ENCODE measurements at places on chromosomes 4 and X. TPM values are rescaled to one million over a fixed set of nuclear protein-coding genes. Genes with fewer than 3 reads are reported as not detected.

The MAGEC1 gene
- not detected for total RNA-seq

The TLR2 gene
- 80.3 TPM for total RNA-seq

The IBSP gene
- not detected for total RNA-seq

GRCh38 chr4:138050601-138051000 lies 191.5 kb downstream of the SLC7A11 start:
- DNase-seq: no peak

DNA sequence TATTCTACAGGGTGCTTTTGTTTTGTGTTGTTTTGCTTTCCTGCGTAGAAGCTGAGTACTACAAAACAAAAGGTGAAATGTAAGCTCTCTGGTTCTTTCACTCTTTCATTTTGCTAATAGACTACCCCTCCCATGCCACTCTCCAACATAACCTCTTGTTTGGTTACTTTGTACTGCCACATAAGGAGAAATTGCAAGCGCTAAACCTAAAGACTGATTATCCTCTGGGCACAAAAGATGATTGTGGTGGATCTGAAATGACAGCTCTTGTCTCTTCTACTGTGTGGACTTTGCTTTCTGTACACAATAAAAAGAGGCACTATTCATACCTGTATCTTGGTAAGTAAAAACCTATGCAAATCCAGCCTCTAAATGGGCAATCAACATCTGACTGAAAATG lies 5.3 kb downstream of the MBNL3 start:
- no peak for DNase-seq

DNA sequence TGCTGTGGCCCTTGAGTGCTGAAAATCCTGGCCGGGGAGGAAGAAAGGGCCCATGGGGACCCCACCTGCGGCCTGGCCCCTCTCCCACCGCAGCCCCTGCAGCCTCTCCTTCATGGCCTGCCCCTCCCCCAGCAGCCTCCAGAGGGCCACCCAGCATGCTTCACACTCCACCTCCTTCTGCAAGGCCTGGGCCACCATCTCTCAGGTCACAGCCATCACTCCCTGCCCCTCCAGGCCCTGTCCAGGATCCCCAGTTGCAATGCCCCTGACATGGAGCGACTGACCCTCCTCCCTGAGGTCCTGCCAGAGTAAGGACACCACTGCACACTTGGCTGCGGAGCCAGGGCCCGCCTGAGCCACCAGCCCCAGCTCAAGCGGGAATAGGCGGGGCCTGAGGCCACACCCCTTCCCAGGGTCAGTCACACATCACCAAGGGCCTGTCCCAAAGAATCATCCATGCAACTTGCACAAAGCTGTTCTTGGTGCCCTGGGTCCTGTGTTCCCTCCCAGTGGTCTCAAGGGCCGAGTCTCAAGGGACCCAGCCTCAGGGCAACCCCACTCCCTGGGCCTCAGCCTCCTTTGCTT lies 32.9 kb downstream of the CCNQ start:
- no peak for DNase-seq

DNA sequence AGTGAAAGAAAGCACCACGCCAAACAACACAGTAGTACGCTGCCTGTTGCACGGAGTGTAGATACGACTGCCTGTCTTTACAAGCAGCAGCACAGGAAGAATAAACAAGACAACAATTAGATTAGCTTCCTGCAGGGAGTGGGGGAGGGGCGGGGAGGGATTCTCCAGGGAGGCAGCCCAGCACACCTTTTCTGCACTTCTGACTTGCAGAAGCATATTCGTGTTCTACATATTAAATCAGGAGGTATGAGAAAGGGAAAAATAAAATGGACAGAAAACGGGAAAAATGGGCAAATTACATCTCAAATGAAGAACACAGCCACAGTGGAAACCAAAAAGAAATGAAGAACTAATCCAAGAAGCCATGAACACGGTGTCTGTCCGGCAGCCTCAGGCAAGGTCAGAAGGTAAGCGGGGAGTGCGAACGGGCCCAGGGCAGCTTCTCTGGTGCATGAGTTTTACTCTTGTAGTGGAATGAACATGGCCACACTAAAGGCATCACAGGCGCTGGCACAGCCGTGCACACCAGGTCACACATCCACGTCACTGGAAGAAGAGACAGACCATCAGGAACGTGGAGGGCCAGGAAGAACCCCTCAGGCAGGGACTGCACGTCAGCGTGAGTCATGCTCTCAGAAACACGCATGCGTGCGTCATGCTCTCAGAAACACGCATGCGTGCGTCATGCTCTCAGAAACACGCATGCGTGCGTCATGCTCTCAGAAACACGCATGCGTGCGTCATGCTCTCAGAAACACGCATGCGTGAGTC lies 20.1 kb upstream of the ADRA2C start:
- no peak for DNase-seq

DNA sequence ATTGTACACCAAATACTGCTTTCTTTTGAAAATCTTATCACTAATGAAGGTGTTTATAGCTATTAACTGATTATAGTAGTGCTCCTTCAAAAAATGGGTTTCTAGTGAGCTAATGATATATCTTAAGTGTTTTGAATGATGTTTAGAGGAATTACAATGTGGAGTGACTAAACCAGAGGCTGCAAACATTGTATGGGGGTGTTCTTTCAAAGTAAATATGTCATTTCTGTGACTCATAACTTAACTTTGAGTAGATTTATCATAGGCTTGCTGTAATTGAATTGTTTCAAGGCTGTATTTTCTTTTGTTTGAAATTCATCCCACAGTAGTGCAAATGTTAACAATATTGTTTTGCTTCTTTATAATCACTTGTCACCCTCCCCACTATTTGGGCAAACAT lies 141.6 kb downstream of the IL1RAPL2 start:
- no peak for DNase-seq

The SMS gene
- total RNA-seq: 40.5 TPM

The MAGED4 gene
- total RNA-seq: 6.4 TPM

GRCh38 chrX:55006827-55007621 lies 6.9 kb downstream of the APEX2 start:
- no peak for DNase-seq

The C4orf36 gene
- 2.2 TPM for total RNA-seq

- DNase-seq: no peak
These were observed 208.8 kb downstream of the SH2D1A start for GRCh38 chrX:124555036-124555595.

DNA sequence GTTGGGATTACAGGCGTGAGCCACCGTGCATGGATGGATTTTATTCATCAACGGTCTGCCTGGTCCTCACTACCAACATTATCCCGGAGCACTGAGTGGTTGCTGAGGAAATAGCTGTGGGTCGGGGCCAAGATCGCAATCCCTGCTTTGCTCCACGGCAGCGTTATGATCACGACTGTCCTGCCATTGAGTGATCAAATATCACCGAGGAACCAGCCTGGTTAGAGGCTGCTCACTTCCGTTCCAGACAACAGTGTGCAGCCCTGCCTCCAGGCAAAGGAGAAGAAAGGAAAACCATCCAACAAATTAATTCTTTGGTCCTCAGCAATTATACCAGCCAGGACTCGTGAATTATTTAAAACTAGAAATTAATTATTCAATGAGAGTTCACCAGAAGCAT lies 70.6 kb upstream of the TBL1X start:
- no peak for DNase-seq

DNA sequence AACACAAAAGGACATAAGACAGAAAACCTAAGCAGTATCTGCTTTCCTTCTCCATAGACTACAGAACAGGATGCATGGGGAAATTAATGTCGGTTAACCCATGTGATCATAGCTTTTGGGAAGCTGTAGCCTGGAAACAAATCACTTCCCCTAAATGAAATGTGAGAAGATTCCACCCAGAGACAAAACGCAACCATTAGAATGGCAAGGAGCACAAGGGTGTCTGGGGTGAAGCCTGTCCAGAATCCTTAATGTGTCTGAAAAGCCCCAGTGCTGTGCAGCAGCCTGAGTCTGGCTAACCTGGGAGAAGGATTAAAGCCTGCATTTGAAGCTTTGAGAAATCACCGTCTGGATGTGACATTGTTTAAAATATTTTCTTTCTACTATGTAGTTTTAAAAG lies 213.3 kb downstream of the ANKRD50 start:
- no peak for DNase-seq

GRCh38 chrX:12965131-12965940 lies 9.6 kb upstream of the TMSB4X start:
- DNase-seq: no peak

DNA sequence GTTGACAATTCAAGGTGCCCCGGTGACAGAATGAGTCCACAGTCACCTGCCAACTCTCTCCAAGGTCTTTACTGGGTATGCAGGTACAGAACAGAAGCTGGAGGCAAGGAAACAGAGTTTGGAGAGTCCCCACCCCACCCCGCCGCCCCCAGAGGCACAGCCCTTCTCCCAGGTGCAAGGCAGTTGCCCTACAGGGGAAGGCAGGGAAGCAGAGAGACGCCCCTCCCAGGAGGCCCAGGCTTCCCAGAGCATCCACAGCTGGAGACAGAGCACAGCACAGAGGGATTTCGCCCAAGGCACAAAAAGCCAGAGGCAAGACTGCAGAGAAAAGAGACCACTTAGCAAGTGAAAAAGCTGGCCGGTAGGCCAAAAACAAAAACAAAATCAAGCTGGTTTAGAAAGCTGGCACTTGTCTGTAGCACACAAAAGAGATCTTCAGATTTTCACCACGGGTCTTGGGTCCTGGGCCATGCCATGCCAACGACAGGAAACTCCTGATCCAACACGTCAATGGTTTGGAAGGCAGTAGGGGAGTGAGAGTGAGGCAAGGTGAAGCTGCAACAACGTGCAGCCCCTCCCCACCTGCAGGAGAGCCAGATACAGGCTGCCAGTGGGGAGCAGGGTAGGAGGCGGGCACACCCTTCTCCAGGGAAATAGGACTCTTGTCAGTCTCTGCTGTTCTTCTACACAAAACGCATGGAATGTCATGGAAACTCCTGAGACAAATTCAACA lies 113.3 kb downstream of the AFAP1 start:
- DNase-seq: no peak

The DCLK2 gene
- 5.4 TPM for total RNA-seq

The FRAS1 gene
- 40.5 TPM for total RNA-seq

The TRPC5OS gene
- total RNA-seq: not detected

DNA sequence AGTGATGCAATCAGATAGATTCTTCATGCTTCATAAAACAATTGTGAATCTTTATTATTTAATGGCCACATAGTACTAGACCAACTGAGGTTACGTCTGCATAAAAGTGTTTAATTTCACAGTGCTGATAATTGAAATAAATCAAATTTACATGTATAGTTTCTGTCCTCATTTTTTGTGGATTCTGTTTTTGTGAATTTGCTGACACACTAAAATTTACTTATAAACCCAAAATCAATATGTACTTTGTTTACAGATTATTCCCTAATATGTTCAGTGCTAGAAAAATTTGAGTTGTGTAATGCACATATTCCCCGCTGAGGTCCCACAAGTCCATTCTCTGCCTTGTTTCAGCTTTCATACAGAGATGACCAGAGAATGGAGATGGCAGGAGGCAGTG lies 759.8 kb downstream of the CENPC start:
- DNase-seq: no peak

Data from omental fat pad (tissue), 4 donors.